Stimulated activated CD8-positive, alpha-beta memory T cell treated with anti-CD3 and anti-CD28 coated beads, Interleukin-15, amount 100 ng/mL, for 24 hours (primary cell): ENCODE measurements at places on chromosomes 3 and 15.

DNA sequence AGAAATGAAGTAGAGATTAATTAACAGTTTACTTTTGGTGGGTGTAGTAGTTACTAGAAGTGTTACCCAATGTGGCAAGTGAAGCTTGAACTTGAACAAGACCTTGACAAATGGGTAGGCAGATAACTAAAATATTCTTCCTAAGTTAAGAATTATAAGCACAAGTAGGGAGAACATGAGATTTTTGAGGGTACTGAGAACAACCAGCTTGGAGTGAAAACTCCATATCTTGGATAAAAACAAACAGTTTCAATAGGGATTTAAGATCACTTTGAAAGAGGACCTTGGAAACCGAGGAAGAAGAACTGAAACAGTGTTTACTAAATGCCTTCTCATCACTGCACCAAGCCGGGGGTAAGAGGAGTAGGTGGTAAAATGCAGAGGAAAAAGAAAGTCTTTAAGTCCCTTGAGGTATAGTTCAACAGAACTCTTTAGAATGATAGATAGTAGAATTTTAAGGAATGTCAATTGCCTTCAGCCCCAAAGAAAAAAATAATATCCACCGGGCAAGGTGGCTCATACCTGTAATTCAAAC lies 496.7 kb downstream of the NAALADL2 start:
- DNase-seq, result no peak

DNA sequence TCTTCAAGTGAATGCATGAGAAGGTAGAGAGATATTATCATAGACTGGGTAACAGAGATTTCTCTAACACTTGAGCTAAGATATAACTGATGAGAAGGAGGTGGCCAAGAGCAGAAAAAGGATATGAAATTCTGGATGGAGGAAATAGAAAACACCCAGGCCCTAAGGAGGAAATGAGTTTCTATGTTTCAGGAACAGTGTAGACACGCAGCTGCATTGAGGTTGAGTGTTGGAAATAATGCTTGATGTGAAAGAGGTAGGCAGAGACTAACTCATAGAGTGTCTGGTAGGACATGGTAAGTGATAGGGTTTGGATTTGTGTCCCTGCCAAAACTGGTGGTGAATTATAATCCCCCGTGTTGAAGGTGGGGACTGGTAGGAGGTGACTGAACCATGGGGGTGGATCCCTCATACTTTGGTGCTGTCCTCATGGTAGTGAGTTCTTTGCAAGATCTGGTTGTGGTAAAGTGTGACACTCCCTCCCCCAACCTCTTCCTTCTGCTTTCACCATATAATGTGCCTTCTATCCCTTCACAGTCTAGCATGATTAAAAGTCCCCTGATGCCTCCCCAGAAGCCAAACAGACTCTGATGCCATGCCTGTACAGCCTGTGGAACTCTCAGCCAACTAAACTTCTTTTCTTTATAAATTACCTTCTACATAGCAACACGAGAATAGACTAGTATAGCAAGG lies 787.3 kb downstream of the EDEM1 start:
- DNase-seq, result no peak

- DNase-seq, result no peak
These were observed 42.4 kb downstream of the TM4SF4 start for GRCh38 chr3:149516920-149517319.

GRCh38 chr3:157785102-157785826 lies 282.0 kb upstream of the VEPH1 start:
- DNase-seq, result no peak

GRCh38 chr3:175885231-175885766 lies 1026.2 kb downstream of the NAALADL2 start:
- no peak for DNase-seq

GRCh38 chr3:39323494-39323893 lies 6.0 kb upstream of the CCR8 start:
- DNase-seq, result no peak

DNA sequence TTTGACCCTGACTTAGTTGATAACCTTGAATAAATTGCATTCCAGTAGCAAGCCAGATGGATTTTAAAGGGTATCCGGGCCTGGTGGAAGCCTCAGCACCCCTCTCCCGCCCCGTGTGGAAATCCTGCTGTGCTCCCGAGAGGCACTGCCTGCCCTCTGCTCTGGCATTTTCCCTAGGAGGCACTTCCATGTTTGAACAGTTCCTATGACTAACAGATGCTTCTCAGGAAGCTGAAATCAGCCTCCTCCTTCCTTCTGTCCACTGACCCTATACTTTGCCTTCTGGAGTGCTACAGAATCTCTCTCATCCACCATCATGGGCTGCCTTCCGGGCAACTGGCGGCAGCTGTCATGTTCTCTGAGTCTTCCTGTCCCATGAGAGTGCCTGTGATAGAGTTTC lies 90.8 kb downstream of the GABRG3 start:
- DNase-seq, result no peak

DNA sequence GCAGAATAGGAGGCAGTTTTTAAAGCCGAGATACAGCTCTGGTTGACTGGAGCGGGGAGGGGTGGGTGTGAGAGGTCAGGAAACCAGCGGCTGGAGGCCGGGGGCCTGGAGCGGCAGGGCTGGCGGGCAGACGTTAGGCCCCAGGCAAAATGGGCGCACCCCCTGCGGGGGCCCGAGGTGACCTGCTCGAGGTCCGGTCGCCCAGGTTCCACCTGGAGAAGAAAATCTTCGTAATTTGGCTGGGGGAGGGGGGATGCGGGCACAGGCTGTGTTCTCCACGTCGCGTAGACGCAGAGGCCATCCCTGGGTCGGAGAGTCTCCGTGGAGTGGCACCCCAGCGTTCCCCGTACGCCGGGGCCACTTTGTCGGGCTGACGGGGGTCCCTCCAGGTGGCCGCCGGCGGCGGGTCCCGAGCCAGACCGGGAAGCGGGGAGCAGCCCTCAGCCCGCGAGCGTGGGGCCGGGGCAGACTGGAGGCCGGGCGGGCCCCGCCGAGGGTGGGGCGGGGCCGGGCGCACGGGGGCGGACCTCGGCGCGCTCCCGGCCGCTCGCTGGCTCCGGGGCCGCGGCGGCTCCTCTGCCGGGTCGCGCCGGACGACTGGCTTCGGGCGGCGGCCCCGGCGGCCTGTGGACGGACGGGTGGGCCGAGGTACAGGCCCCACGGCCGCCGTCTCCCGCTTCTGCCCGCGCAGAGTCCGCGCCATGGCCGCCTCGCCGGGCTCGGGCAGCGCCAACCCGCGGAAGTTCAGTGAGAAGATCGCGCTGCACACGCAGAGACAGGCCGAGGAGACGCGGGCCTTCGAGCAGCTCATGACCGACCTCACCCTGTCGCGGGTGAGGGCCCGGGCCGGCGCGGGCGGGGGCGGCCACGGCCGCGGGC lies at the start of gene CRTC3:
CRTC3 (plus strand) TSS at position 553 of the 879 bp plus-strand sequence; CDS start at position 702, 149 bp downstream.
- DNase-seq, result peak; percentile 20

- no peak for DNase-seq
These were observed 154.8 kb downstream of the SLC9A9 start for GRCh38 chr3:143693506-143693905.

GRCh38 chr3:47121409-47121808 lies 42.5 kb downstream of the SETD2 start:
- DNase-seq, result no peak

DNA sequence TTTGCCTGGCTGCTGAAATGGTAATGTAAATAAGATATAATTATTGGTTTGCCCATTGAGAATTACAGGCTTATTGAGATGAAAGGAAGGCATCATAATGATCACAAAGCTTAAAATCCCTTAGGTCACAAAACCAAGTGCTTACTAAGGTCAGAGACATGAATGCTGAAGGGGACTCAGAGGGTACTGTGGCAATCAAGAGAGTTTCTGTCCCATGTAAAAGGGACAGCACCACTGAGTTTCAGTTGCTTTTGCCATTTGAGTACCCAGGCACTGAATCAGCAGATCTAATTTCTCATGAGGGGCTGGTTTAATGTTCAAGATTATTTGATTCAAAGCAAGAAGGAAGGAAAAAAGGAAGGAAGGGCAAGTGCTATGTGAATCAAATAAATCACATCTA lies 127.0 kb downstream of the PLOD2 start:
- DNase-seq, result no peak

- no peak for DNase-seq
These were observed 149.2 kb upstream of the SLC24A5 start for GRCh38 chr15:47971637-47972036.

DNA sequence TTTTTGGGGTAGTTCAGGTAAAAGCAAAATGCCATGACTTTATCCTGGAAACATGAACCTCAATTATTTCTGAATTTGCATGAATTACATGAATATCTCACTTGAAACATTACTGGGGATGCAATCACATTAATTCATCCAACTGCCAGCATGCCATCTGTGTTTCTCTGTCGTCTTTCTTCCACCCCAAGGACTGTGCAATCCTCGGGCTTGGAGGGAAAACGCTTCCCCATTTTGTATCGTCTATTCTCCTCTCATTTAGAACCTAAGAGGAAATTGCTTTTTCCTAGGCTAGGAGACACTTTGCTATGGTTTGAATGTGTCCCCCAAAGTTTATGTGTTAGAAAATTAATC lies 109.4 kb downstream of the SQOR start:
- DNase-seq, result no peak

- no peak for DNase-seq
These were observed 139.9 kb upstream of the TLE3 start for GRCh38 chr15:70237626-70238025.

DNA sequence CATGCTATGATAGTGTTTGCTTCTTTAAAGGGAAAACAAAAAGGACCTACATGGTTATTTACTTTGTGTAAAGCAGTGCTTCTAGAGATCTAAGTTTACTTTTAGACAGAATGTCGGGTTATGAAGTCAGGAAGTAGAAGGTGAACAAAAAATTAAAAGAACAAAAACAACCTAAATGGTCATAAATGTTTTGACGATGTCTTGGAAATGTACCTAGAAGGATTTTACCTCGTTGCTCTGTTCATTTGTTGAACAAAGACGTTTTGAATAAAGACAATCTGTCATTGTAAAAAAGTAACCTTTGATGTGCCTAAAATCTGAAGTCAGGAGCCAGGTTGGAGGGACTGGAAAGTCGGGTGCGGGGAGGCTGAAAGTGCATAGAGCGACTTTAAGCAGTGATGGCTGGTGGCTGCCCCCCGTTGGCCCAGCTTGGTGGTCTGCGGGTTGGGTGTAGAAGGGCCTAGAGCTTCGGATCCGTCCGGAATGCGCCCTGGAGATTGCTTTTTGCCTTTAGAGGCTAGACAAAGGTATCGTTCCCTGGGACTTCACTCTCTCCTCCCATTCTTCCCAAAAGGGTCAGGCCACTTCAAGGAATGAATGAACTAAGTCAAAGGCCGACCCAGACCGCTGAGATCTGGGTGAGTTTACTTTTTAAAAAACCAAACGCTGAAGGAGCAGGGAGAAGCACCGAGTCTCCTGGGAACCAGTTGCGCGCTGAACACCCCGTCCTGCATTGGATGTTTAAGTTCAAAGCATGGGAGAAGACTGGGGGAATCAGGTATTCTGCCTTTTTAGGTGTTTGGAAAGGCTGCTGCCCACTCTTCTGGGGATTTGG lies 2.1 kb downstream of the SOX14 start:
- no peak for DNase-seq

GRCh38 chr3:188937389-188937788 lies 234.4 kb upstream of the TPRG1 start:
- no peak for DNase-seq

GRCh38 chr3:125000661-125001060 lies 55.1 kb downstream of the HEG1 start:
- DNase-seq, result no peak

- no peak for DNase-seq
These were observed 1019.3 kb downstream of the NSUN3 start for GRCh38 chr3:95082191-95082590.

GRCh38 chr3:108098003-108098370 lies 7.2 kb upstream of the CD47 start:
- DNase-seq, result no peak

DNA sequence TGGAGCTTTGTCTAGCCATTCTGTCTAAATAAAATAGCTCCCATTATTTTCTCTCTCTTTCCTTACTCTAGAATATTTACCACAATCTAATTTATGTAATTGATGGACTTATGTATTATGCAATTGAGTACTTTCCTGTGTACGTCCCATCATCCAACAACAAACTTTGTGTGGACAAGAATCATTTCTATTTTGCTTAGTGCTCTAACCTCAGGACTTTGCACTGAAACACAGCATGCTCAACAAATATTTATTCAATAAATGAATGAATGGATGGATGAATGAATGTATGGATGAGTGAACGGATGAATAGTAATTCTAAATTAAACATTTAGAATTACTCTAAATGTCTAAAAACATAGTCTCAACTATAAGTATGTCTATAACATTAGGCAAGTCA lies 115.2 kb upstream of the RORA start:
- DNase-seq, result no peak

- no peak for DNase-seq
These were observed 541.2 kb downstream of the RBMS3 start for GRCh38 chr3:29822071-29822470.

DNA sequence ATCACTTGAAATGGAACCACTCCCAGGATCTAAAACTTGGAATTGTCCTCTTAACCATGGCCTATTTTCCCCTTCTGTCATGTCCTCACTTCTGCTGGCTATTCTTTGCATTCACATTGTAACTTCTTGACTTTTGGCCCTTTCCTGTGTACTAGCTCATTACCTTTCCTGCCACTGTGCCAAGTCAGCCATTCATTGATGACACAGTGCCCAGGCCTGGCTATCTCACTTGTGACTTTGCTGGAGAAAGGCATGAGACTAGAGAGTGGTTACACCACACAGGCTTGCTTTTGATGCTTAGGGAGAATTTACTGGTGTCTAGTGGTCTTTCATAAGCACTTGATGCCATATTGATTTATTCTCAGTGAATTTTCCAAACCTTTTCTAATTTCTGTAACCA lies 101.1 kb downstream of the NR1D2 start:
- DNase-seq, result no peak

GRCh38 chr15:65416845-65417416 lies 5.8 kb downstream of the IGDCC4 start:
- DNase-seq, result no peak

DNA sequence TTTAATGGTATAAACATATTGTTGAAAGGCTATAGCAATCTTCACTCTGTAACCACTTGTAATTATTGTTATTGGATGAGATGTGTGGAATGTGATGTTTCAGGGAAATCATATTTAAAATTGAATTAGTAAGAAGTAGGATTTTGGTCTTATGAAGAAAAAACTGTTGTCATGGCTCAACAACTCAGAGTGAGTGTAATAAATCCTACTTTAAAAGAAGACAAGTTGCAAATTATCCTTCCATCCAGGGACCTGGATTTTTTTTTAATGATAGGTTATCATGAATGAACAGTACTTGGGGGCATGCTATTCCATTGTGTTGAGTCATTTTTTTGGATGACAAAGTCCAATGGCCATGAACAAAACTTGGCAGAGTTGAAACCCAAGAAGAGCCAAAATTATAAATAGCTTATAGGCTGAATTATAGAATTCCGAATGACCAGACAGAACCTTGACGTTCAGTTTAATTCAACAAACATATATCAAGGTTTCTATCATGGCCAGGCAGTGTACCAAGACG lies 625.5 kb upstream of the ZNF717 start:
- DNase-seq, result no peak

GRCh38 chr3:24496529-24497482 lies 2.2 kb upstream of the THRB start:
- no peak for DNase-seq
